ENCODE measurements at places on chromosomes 4 and X.

- DNase-seq = no peak
These were observed 107.8 kb downstream of the PARM1 start for GRCh38 chr4:75040703-75041102.

GRCh38 chr4:188295899-188296298 lies 156.7 kb downstream of the TRIML1 start:
- DNase-seq = no peak

DNA sequence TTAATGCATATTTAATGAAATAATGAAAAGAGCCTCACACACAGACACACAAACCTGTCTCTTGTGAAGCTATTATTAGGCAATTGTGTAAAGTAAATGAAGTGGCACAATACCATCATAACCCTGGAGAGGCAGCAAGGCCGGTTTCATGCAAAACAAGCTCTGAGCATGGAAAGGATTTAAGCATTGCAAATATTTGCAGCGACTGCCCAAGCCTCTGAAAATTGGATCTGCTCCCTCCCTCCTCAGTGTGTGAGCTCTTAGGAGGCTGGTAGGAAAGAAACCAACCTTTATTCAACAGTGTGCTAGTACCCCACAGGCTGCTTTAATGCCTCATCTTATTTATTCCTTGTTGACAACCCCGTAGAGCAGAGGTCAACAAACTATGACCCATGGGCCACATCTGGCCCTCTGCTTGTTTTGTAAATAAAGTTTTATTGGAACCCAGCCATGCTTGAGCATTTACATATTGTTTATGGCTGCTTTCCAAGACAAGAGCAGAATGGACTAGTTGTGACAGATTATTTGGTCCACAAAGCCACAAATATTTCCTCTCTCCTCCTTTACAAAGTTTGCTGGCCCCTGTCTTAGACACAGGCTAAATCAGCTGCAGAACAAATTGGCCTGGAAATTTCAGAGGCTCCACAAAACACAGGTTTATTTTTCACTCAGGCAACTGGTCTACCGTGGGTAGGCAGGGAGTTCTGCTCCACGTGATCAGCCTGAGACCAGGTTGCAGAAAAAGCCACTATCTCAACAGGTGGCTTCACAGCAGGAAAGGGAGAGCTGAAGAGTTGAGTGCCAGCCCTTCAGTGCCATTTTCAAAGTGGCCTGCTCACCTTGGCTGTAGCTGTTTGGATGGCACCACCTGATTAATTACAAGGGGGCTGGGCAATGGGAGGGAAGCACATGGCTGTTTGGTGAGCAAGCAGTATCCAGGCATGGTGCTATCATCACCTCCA lies 16.8 kb downstream of the RS1 start:
- no peak for DNase-seq

DNA sequence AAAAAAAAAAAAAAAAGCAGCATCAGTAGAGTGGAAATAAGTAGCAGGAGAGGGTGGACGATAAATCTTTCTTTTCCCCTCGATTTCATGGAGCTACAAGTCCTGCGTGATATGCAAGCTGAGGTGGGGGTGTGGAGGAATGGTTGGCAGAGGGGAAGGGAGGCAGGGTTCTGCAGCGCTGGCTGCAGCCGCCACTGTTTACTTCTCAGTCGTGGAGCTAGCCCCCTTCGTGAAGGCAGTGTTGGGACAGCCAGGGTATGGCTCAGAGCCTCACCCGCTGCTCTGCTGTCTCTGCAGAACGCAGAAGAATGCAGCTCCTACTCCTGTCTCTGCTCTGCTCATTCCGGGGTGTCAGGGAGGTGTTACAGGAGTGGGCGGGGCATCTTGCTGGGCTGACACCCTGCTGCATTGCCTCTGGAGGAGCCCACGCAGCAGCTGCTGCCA lies 140.6 kb downstream of the GPM6A start:
- no peak for DNase-seq

DNA sequence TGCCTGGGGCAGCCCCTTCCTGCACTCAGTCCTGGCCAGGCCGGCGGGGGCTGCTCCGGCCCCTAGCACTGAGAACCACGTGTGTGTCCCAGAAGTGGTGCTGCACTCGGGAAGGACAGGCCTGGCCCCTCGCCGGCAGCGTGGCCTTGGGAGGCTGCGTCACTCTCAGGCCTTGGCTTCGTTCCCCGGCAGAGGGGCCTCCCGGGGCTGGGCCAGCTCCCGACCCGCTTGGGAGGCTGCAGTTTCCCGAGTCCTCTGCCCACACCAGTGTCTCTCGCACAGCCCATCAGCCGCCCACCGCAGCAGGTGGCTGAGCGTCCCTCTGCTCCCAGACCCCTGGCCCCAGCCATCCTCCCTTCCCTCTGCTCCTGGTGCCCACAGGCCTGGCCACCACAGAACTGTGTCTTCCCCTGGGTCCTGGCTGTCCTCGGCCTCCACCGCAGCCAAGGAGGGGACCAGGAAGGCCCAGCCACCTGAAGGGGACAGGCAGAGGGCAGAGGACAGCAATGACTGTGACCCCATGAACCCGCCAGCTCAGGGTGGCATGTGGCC lies 10.9 kb upstream of the CPLX1 start:
- DNase-seq = no peak

- DNase-seq = no peak
These were observed 411.4 kb downstream of the IL1RAPL1 start for GRCh38 chrX:28998609-28999135.

- DNase-seq = peak; percentile 9
These were observed 36.7 kb downstream of the IL13RA1 start for GRCh38 chrX:118764122-118764521.

DNA sequence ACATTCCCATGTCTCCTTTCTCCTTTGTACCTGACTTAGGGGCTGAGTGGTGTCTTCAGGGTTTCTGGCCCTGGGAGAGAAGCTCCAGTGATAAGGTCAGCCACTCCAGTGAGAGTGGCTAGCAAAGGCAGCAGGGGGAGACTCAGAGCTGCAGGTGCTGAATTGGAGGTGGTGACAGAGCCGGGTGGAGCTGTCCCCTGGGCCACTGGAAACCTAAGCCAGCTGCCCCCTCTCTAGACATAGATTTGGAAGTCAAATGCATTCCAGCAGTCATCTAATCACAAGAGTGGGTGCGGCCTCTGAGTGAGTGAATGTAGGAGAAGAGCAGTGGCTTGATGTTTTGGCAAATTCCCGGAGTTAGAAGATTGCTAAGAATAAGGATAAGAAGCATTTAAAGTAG lies 28.5 kb downstream of the TRIM2 start:
- no peak for DNase-seq

- no peak for DNase-seq
These were observed 62.2 kb downstream of the SPANXN3 start for GRCh38 chrX:143455046-143455445.

DNA sequence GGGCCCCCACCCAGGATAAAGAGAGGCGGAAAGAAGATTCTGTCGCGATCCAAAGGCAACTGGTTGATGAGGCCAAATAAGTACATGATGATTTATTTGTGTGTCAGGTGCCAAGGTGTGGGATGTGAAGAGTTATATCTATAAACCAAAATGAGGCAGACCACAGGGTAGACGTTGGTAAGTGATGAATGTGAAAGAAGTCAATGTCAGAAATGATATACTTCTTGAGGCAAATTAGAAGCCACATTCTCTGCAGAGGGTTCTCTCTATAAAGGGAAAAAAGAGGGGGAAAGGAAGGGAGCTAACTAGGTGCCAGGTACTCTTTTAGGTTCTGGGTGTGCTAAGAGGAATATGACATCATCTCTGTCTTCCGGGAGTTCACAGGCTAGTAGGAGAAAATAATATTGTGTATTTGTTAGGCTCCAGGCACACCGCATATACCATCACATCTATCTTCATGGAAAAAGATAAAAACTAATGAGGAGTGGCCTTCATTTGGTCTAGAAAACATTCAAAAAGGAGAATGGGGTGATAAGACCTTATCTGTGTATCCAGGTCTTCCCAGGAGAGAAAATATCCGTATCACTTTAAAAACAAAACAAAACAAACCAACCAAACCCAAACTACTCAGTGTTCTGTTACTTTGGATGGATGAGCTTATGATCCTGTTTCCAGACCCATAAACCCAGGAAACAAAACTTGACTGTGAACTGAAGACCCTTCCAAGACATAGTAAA lies 4.8 kb upstream of the SH2D1A start:
- no peak for DNase-seq

DNA sequence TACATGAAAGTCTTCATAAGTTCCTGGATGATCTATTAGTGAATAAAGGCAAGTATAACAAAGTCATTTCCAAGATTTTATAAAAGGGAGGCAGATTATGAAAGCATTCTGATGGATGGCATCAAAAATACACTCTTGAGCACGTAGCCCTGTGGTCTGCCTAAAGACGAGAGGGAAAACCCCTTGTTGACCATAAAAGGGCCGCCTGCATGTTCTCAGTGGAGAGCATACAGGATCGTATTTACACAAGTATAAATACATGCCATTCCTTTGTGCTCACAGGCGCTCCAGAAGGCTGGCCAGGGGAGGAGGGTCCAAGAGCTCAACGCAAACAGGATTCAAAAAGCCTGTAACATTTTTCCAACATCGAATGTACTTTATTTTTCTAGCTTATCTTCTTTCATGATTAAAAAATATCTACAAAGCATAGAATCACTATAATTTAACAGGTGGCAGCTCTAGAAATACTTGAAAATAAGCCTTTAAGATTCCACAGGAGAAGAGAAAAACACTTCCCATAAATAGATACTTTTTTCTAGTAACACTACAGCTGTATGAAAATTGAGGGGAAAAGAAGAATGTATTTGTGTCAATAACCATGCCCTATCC lies 29.6 kb downstream of the PDGFC start:
- DNase-seq = peak; percentile 33

DNA sequence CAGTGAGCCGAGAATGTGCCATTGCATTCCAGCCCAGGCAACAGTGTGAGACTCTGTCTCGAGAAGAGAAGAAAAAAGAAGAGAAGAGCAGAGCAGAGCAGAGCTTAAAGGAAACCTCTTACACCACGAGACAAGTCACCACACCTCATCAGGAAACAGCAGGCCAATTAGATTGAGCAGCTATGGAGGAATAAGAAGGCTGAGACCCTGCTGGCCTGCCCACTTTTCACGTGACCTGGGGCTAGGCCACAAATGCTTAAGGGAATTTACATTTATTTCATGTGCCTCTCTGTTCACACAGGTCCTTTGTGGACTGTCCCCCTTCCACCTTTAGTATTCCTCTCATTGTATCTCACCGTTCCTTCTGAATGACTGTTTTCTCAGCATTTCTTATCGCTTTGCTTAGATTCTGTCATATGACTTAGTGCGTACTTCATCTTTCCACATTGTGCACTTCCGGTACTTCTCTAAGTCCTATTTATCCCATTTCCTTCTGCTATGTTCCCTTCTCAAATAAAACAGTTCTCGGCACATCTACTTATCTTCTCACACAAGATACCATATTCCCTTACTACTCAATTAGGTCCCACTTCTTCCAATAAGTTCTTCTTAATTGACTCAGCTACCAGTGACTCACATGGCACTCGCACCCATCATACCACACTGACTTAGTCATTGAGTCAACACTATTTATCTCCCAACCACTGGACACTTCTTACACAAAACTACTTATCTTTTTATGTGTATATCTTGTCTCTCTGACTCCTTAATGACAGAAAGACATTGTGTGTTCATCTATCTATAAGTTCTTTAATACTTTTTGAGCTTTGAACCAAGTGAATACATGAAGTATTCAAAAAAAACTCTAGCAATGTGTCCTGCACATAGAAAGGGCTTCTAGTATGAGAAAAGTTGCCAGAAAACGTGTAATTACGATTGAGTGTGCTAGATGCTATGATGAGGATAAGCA lies 11.0 kb downstream of the CUL4B start:
- no peak for DNase-seq

DNA sequence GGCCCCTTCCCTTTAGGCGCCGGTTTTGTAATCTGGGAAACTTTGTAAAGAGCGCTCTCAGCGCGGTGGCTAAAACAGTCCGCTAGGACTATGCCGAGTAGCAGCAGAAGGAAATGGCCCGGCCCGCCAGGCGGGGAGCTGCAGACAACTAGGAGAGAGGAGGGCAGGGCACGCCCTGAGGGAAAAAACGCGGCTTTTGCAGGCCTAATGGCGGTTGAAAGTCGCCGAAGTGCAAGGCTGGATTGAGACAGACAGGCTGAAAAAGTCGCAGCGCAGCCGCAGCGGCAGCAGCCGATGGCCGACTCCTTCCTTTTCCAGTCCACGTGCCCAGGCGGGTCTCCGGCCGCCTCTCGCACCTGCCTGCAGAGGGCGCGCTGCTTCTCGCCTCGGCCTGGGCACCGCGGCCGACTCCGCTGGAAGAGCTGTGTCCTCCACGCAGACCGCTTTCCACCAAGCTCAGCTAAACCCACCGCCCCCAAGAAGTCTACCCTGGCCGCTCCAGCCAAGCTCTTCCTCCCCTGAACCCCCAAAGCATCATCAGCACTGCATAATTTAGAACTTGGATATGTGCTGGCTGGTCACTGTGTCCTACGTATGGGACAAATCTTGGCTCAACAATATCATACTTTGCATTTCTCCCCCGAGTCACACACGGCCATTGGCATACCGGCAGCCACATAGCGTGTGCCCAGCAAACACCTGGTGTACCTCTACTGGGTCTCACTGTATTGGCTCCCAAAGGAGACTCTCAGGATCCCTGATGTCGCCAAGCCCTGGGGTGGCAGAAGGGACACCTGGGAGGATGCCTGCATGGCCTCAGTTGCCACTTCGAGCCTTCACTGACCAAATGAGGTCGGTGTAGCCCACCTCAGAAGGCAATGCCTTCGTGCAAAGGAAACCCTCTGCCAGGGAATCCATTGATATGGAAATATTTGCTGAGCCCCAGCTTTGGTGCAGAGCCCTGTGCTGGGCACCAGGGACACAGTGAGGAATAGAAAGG lies 14.5 kb downstream of the SLC25A5 start:
- no peak for DNase-seq

DNA sequence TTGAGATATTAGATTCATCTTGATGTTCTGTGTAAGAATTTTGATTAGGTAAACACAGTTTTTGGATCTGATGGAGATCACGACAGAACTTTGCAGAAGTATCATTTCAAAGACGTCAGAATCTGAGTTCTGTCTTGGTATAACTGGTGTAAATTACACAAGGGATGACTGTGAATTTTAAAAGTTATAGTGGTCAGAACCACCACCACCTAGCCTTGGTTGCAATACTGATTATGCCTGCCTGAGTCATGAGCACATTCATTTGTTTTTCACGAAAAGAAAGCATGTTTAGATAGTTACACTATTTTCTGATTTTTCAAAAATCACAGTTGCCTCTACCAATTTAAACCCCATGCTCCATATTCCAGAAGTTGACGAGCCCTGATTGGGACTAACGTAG lies 54.8 kb downstream of the ZFX start:
- no peak for DNase-seq

DNA sequence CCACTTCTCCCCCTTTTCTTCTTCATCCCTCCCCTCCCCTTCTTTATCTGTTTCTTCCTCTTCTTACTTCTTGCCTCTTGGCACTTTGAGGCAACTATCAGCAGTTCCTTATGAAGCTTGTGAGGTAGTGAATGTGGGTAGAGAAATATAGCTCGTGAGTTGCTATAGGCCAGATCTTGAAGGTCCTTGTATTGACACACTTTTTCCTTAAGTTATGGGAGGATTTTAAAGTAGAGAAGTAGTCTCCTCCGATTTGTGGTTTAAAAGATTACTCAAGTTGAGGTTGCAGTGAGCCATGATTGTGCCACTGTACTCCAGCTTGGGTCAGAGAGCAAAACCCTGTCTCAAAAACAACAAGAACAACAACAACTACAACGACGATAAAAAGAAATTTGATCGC lies 3.4 kb upstream of the RRAGB start:
- no peak for DNase-seq

- peak; percentile 54 for DNase-seq
These were observed 181.9 kb upstream of the ANXA3 start for GRCh38 chr4:78369679-78370078.

- no peak for DNase-seq
These were observed 167.5 kb downstream of the CDS1 start for GRCh38 chr4:84750260-84750959.

- DNase-seq = no peak
These were observed 1703.1 kb downstream of the PCDH7 start for GRCh38 chr4:32423267-32423666.
